Activated naive CD4-positive, alpha-beta T cell treated with anti-CD3 and anti-CD28 coated beads, Interleukin-2, amount 50 U/mL, for 72 hours (primary cell): ENCODE measurements at places on chromosomes 5 and 9.
A peak's percentile ranks its signal among the peaks of the same experiment; 100 is the strongest.

GRCh38 chr5:59843511-59844213 is 49.9 kb downstream of the PDE4D start:
- no peak for DNase-seq

GRCh38 chr5:147098233-147098790 is 136.5 kb upstream of the STK32A start:
- peak; percentile 20 for DNase-seq

DNA sequence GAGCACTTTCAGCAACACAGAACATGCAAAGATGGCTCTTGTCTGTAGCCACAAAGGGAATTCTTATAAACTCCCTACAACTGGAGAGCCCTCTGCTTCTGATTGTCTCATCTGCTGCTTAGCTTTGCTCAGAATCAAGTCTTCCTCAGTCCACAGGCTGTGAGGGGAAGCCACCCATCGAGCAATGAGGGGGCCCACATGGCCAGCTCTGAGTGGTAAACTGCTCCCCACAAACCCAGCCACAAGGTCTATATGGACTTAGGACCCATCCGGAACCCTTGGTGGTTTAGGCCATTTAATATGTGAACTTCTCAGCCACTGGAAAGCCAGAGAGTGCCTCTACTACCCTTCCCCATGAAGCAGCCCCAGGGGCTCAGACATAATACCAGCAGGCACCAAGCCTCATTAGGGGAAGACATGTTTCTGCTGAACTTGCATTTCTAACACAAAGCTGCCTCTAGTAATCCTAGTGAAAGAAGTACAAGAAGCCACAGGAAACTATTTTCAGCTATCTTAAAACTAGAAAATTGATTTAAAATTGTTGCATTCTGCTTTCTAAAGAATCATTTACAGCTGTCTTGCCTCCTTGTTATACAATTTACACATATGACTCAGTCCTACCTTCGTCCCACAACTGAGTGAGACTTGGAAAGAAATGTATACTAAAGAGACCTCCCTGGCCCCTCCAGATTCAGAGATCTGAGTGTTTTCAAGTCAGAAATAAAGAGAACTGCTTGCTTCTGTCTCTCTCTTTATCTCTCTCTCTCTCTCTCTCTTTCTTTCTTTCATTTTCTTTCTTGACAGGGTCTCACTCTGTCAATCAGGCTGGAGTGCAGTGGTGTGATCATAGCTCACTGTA is 90.2 kb downstream of the ESM1 start:
- DNase-seq: no peak

DNA sequence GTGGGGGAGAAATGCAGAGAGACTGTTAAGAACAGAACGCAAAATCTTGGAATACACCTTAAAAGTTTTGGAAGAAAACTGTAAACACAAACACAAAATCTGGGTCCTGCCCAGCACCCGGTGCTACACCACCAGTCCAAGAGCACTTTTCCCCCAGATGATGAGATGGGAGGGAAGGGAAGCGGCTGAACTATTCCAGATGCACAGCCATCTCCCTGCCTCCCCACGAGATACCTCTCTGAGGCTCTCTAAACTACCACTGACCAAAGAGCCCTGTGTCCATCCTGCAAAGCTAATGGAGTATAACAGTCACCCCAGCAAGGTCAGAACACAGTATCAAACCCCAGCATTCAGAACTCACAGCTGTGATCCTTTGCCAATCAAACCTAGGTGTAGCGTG is 8.0 kb downstream of the SPARC start:
- DNase-seq: no peak

DNA sequence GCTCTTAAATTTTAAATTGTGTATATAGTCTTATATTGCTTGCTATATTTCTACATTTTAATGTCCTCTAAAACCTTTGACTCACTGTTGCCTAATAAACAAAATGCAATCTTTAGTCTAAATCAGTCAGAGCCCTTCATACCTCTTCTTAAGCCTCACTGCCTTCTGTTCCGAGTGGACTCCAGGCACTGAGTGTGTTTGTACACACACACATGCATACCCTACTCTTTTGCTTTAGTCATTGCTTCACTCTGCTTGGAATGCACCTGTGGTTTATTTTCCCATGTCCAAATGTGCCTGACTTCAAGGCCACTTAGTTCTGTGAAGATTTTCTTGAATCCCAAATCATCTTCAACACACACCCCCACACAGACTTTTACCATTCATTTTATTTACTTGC is 60.9 kb downstream of the SLC12A2 start:
- DNase-seq: no peak

- no peak for DNase-seq
Observed at GRCh38 chr5:44385291-44385900, 3.8 kb downstream of the FGF10 start.

DNA sequence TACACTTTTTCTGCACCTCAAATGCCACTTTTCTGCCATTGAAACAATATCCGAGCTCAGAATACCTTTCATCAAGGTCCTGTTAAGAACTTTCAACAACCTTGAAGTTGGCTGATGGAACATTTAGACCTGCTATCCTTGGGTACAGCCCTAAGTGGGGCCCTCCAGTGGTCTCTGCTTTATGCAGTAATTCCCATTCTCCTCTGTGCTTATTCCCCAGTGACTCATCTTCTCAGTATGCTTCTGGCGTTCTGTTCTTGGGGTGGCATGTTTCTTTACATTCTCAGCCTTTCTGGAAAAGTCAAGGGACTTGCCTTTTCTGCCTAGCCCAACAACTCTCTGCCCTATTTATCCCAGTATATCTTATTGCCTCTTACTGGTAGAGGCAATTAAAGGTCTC is 7.1 kb downstream of the ANP32B start:
- DNase-seq: no peak
